ENCODE measurements at places on chromosomes 2 and 18.

DNA sequence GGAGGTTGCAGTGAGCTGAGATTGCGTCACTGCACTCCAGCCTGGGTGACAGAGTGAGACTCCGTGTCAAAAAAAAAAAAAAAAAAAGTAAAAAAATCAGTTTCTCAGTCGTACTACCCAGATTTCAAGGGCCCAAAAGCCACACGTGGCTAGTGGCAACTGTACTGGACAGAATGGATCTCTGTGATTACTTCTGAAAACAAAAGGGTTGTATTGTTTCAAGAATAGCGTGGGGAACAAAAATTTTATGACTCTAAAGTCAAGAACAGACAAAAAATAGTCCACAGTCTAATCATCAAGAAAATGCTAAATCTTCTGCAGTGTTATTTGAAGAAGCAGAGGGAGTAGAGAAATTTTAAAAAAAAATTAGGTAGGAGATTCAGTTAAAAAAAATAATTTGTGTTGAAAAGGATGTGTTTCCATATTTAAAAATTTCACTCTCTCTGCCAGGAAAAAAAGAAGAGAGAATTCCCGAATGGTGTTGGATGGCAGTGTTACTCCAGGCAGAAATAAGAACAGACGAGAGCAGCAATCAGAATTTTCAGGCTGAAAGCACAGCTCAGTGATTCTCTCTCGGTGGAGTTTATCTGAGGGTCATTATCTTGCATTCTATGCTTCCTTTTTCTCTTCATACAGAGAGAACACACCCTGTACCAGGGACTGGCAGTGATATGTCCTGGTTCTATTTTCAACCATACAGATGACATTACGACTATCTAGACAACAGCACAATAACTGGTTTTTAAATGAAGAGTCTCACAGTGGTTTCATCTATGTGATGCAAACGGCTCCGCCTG lies 61.8 kb downstream of the CABYR start:
- DNase-seq, result no peak

- no peak for DNase-seq
Measured at GRCh38 chr18:41058351-41059125, 896.5 kb upstream of the PIK3C3 start.

- no peak for DNase-seq
Measured at GRCh38 chr2:45627911-45628310, 16.8 kb upstream of the SRBD1 start.

DNA sequence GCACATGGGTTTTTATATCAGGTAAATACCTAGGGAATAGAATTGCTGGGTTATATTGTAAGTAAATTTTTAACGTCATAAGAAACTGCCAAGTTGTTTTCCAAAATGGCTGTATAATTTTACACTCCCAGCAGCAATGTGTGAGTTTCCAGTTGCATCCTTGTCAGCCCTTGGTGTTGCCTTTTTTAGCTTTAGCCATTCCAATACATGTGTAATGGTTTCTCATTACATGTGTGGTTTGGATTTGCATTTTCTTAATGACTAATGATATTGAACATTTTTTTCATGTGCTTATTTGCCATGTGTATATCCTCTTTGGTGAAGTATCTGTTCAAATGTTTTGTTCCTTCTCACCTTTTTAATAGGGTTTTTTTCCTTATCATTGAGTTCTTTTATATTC lies 70.8 kb downstream of the ABI2 start:
- no peak for DNase-seq

GRCh38 chr2:121076498-121076820 lies 208.5 kb downstream of the TFCP2L1 start:
- DNase-seq, result no peak

GRCh38 chr2:54077088-54077900 lies 38.1 kb upstream of the ACYP2 start:
- DNase-seq, result peak; percentile 10

DNA sequence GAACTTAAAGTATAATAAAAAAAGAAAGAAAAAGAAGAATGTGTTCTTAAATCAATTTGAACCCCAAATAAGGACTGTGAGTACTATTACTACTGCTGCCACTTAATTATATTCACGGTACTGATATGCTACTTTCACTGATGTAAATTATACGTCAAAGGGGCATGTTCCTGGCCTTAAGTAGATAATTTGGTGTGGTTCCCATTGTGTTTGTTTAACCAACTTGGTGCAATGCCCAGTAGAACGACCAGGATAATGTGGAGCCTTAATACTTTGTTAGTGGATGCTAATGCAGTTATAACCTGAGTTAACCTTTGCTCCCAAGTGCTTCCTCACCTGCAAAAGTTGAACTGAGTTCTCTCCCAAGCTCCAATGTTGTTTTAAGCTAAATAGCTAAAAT lies 142.0 kb downstream of the NR4A2 start:
- no peak for DNase-seq

DNA sequence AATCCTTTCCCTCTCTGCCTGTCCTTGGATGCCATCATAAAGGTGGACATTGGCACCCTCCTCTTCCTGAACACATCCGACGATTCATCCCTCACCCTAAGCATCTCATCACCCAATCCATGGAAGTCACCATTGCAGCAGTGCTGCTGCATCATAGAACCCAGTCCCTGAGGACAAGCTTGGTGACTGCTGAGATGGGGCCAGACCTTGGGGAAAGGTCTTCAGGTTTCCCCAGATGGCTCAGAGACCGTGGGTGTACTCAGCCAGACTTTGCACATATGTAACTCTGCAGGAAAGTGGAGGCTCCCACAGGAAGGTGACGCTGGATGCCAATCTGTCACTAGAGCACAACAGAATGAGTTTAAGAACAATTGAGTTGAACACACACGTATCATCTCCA lies 202.2 kb downstream of the SOX11 start:
- DNase-seq, result no peak

GRCh38 chr2:239376351-239376750 lies 24.5 kb downstream of the HDAC4 start:
- DNase-seq, result no peak

DNA sequence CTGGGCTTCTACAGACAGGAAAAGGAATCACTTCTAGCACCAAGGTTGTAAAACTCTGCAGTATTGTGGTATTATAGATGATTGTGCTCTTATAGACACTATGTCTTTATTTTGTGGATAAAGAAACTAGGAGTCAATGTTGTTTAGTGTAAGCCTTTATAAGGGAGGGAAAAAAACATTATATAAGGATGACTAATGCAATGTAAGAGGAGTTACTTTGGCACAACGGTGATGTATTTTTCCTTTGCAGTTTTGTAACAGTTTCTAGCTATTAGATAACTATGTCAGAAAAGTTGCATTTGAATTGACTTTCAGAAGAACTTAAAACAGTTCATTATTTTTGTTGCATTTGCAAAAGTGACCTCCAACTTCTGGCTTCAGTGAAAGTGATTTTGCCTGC lies 545.4 kb downstream of the CCDC85A start:
- DNase-seq, result no peak

DNA sequence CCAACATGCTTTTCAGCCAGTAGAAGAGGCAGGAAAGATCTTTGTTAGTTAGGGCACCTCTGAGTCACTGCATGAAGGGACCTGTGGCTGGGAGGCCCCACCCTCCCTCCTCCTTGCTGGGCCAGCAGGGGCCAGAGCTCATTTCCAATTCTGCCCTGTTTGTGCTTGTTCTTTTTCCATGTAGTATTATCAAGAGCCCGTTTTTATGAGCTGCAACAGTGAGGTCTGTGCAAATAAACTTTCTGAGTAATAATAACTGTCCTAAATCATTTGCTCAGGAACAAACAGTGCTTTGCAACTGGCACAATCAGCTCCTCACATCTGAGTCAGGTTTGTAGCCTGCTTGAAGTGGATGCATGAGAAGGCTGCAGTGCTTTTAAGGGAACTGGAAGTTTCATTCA lies 128.0 kb downstream of the ARL4C start:
- DNase-seq, result no peak

DNA sequence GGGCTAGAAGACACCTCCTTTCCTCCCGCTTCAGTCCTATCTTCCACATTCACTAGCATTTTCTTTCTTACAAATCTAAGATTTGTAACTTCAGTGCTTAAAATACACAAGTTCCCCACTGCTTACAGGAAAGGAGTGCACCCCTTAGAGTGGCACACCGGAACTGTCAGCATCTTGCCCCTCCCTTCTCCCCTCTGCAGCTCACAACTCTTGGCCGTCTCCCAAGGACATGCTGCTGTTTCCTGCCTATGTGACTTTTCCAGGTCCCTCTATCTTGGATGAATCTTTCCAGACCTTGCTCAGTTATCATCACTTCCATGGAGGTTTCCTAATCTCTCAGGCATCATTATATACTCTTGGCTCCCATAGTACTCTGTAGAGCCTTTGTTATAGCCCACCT lies 334.8 kb downstream of the CELF4 start:
- no peak for DNase-seq

GRCh38 chr2:48567671-48568070 lies 37.7 kb downstream of the STON1 start:
- DNase-seq, result no peak

GRCh38 chr18:59765343-59765742 lies 68.1 kb upstream of the CCBE1 start:
- no peak for DNase-seq

DNA sequence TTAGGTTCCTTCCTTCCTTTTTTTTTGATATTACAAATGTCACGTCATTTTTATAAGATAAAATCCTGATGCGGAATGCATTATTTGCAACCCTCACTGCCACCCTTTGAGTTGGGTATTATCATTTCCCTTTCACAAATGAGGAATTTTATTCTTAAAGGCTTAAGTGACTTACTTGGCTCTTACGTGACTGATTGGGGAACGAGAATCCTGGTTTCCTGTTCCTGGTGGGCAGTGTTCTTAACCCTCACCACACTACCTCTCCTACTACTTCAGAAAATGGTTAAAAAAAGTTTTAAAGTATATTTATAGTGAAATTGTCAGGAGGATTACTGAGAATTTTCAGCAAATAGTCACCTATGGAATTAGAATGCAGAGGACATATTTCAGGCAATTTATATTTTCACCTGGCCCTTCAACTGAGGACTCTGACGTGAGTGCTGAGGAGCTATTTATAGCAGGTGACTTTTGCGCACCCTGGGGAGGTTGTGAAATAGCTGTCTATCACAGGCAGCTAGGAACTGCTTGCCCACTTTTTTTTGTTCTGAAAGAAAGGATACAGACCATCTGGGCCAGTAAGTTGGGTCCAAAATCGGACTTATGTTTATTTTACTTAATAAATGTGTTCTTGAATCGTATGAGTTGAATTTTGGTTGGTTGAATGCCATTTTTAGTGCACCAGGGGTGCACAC lies 18.7 kb upstream of the RASGRP3 start:
- no peak for DNase-seq

DNA sequence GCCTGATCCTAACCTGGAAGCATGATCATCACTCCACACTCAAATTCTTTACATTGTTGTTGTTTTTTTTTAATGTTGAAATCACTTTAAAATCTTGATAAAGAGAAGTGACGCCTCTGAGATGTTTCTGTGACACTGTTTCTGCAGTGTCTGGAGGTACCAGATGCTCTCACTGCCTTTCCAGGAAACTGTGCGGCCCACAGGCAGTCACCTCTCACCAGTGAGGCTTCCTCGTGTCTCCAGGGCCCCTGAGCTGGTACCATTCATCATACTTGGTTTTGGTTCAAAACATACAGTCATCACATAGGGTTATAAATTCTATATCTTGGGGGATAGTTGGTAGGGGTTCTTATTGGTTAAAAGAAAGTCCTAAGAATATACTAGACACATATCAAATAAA lies 10.1 kb upstream of the ID2 start:
- DNase-seq, result no peak

- DNase-seq, result no peak
Measured at GRCh38 chr2:16931441-16931840, 265.8 kb upstream of the CYRIA start.
